ENCODE measurements at places on chromosomes 12 and 14.

GRCh38 chr14:75234173-75235115, 44.2 kb upstream of the FOS start:
- no peak for DNase-seq

- DNase-seq = no peak
These were observed 94.8 kb downstream of the LRP6 start for GRCh38 chr12:12171991-12172511.

- no peak for DNase-seq
These were observed 63.2 kb downstream of the DIO3 start for GRCh38 chr14:101624536-101624935.

DNA sequence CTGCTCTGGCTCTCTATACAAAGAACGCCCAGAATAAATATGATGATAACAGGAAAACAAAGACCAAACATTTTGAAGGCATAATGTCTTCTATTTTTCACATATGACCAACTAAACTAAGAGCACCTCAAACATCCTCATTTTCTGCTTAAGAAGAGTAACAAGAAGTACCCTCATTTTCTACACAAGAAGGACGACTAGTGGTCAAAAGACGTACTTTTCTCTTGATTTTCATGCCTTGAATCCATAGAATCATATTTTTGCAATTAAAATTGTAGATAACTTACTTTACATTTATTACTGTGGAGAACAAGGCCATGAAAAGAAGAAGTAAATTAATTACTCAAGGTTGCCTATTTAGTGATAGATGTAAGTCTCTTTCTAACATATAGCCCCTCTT, 358.6 kb downstream of the DUSP6 start:
- no peak for DNase-seq

- no peak for DNase-seq
These were observed 73.5 kb upstream of the GPHB5 start for GRCh38 chr14:63392236-63392635.

GRCh38 chr14:90732718-90733117, 83.5 kb downstream of the TTC7B start:
- no peak for DNase-seq

DNA sequence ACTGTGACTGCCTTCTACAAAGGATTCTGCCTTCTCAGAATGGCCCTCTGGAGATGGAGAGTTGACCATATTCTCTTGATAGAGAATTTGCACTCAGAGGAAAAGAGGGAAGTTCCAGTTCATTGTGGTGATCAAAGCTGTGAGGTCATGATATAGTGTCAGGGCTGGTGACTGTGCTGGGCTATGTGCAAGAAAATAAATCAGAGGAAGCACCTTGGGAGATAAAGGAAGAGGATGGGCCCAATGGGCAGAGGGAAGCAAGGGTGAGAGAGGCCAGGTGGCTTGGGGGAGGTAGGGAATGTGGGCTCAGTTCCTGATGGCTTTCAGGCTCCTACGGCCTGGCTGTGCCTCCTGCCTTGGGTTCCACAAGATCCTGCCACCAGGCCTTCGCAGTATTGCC, 145.8 kb downstream of the SLC8A3 start:
- no peak for DNase-seq

DNA sequence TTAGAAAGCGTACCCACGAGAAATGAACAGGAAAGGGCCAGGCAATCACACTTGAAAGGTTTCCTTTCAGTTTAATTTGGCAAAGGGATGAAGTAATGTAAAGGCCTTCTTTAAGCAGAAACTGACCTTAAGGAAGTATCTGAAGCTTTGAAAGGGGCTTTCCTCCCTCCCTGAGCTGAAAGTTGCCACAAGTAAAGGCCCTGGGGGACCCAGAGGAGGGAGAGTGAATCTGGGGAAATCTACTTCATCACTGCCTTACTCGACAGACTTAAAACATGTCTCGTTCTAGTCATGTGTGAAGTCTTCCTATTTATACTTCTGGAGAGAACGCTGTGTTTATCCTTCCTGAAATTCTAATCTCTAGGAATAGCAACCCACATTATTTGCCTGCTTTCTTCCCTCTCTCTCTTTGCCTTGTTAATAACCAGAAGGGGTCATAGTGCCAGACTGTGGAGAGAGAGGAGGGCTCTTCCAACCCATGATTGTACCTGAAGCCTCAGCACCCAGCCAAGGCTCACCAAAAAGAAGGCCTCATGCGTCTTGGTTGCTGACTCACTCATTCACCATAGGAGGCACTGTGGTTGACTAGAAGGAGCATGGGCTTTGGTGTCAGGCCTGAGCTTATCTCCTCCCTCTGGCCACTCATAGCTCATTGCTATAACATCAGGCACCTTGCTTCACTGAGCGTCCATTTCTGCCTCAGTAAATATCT, 10.2 kb upstream of the GPX2 start:
- no peak for DNase-seq

GRCh38 chr12:38151991-38152700, 164.4 kb upstream of the ALG10B start:
- no peak for DNase-seq

DNA sequence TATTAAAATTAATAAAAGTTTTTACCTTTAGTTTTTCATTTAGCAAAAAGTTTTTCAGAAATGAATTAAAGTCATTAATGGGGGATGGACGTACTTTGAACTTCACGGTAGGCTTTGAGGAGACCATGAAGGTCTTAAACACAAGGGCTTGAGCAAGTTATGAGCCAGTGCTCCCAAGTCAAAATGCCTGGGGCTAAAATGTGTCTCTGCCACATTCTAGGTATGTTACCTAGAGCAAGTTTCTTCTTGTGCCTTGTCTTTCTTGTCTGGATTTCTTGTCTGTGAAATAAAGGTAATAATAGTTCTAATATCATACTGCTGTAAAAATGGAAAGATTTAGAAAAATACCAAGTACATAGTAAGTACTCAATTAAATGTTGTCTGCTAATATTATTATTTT, 132.7 kb upstream of the USP15 start:
- no peak for DNase-seq
